Uterus (tissue), 4 donors: ENCODE measurements at places on chromosomes 16 and 17. TPM values are rescaled to one million over a fixed set of nuclear protein-coding genes. Genes with fewer than 3 reads are reported as not detected.

ALDH3A1 gene
- 7.1 TPM for total RNA-seq

CCDC154 gene
- total RNA-seq, result 0.48 TPM

TSNAXIP1 gene
- 2.7 TPM for total RNA-seq

SKAP1 gene
- total RNA-seq, result 0.51 TPM

KRT23 gene
- total RNA-seq, result 0.79 TPM

CTRL gene
- not detected for total RNA-seq

ITGAE gene
- total RNA-seq, result 22.0 TPM

USP7 gene
- total RNA-seq, result 223 TPM

PRSS36 gene
- 0.48 TPM for total RNA-seq

PRKAR1A gene
- 532 TPM for total RNA-seq

- H3K27me3 ChIP-seq, result no peaks in the 10 kb centered on the region
- no peaks in the 10 kb centered on the region for H3K36me3 ChIP-seq
- H3K27ac ChIP-seq, result no peak overlapping the region
- no peaks in the 10 kb centered on the region for H3K4me1 ChIP-seq
- no peak overlapping the region for H3K4me3 ChIP-seq
Observed at GRCh38 chr16:6593799-6594198, 738.8 kb upstream of the RBFOX1 start.

GRCh38 chr17:1313270-1314005 lies 34.0 kb downstream of the TRARG1 start:
- DNase-seq, result no peak
- no peak overlapping the region for H3K27ac ChIP-seq
- no peaks in the 10 kb centered on the region for H3K27me3 ChIP-seq
- no peaks in the 10 kb centered on the region for H3K36me3 ChIP-seq
- H3K4me1 ChIP-seq, result no peaks in the 10 kb centered on the region

GRCh38 chr16:85446951-85447692 lies 166.0 kb upstream of the GSE1 start:
- no peak overlapping the region for H3K27ac ChIP-seq
- no peaks in the 10 kb centered on the region for H3K36me3 ChIP-seq
- H3K4me1 ChIP-seq, result no peaks in the 10 kb centered on the region
- no peak for DNase-seq
- H3K4me3 ChIP-seq, result no peak overlapping the region

GRCh38 chr16:76818606-76819181 lies 372.3 kb upstream of the MON1B start:
- no peak for DNase-seq
- no peaks in the 10 kb centered on the region for H3K36me3 ChIP-seq
- no peak overlapping the region for H3K27ac ChIP-seq
- no peaks in the 10 kb centered on the region for H3K4me1 ChIP-seq
- H3K27me3 ChIP-seq, result no peaks in the 10 kb centered on the region

DNA sequence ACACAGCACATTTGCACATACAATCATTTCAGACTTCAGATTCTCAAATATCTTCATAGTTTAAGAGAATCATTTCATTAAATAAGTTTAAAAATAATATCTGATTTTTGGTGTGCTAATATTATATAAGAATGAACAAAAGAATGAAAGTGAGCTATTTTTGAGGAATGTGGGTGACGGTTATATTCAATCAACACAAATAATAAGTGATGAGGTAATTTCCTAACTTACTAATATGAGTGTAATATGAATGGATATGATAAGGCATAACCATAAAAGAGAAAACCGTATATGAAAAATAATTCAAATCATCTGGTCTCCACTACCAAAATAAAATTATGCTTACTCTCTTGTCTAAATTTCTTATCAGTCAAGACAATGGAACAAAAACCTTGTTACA lies 68.4 kb upstream of the NACA2 start:
- no peak overlapping the region for H3K4me3 ChIP-seq
- no peaks in the 10 kb centered on the region for H3K4me1 ChIP-seq
- no peak overlapping the region for H3K27ac ChIP-seq
- no peaks in the 10 kb centered on the region for H3K36me3 ChIP-seq

GRCh38 chr16:19365486-19365885 lies 52.2 kb upstream of the TMC5 start:
- no peaks in the 10 kb centered on the region for H3K36me3 ChIP-seq
- no peaks in the 10 kb centered on the region for H3K27me3 ChIP-seq
- no peak overlapping the region for H3K4me3 ChIP-seq
- H3K4me1 ChIP-seq, result no peaks in the 10 kb centered on the region
- no peak overlapping the region for H3K27ac ChIP-seq
- DNase-seq, result no peak

DNA sequence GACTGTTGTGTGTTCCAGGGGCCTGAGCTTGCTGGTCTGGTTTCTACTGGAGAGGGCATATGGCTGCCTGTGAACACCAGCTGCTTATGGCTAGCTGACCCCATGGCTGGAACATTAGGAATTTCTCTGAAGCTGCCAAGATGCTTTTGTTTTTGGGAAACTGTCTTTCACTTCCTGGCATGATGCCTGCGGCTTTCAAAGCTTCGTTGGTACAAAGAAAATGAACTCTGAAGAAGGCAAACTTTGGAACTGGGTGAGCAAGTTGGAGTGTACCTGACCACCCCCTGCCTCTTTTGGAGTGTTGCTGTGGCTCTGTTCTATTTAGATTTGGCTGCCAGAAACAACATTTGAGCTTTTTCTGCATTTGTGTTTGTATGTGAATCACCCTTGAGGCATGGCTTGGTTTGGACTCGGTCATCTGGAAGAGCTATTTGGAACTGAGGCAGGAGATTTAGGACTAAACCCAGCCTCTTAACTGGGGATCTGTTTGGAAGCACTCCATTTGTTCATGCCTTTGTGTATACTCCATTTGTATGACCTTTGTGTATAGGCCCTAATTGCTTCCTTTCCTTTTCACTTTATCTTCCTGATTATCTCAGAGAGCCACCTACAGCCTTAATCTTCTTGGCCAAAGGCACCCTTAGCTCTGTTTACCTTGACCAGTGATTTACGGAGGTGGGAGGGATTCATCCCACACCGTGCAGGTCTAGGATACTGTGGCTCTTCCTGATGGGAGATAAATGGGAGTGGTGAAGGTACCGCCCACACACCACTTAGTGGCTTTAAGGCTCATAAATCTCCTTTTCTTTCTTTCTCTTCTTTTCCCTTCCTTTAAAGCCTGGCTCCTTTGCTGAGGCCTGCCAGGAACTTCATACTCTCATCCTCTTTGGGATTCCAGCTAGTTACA lies 7.3 kb upstream of the CPHXL start:
- H3K4me3 ChIP-seq, result no peak overlapping the region
- DNase-seq, result peak; percentile 26
- H3K27ac ChIP-seq, result peak overlapping the region; percentile 37
- no peaks in the 10 kb centered on the region for H3K4me1 ChIP-seq

GRCh38 chr16:77227745-77228144 lies 28.5 kb downstream of the SYCE1L start:
- no peaks in the 10 kb centered on the region for H3K36me3 ChIP-seq
- H3K4me3 ChIP-seq, result no peak overlapping the region
- no peaks in the 10 kb centered on the region for H3K4me1 ChIP-seq
- no peak for DNase-seq
- H3K27me3 ChIP-seq, result no peaks in the 10 kb centered on the region
- no peak overlapping the region for H3K27ac ChIP-seq

DNA sequence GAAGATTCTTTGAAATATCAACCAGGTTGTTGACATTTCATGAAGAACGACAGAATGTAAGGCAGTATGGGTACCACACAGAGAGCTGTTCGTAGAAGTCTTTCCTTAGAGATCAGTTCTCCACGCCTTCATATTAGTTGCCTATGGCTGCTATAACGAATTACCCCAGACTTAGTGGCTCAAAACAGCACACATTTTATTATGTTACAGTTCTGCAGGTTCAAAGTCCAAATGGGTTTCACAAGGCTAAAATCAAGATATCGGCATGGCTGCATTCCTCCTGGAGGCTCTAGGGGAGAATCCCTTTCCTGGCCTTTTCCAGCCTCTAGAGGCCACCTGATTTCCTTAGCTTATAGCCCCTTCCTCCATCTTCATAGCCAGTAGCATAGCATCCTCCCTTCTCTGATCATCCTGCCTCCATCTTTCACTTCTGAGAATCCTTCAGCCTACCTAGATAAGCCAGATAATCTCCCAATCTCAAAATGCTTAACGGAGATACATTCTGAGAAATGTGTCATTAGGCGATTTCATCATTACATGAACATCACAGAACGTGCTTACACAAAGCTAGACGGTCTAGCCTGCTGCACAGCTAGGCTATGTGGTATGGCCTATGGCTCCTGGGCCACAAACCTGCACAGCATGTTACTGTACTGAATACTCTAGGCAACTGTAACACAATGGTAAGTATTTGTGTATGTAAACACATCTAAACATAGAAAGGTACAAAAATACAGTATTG lies 26.0 kb downstream of the ERCC4 start:
- no peaks in the 10 kb centered on the region for H3K27me3 ChIP-seq
- H3K36me3 ChIP-seq, result no peaks in the 10 kb centered on the region
- H3K27ac ChIP-seq, result no peak overlapping the region
- no peak overlapping the region for H3K4me3 ChIP-seq
- DNase-seq, result no peak

- H3K4me1 ChIP-seq, result no peaks in the 10 kb centered on the region
- H3K27me3 ChIP-seq, result no peaks in the 10 kb centered on the region
- H3K4me3 ChIP-seq, result no peak overlapping the region
Observed at GRCh38 chr17:32226886-32227285, 38.7 kb upstream of the RHBDL3 start.

DNA sequence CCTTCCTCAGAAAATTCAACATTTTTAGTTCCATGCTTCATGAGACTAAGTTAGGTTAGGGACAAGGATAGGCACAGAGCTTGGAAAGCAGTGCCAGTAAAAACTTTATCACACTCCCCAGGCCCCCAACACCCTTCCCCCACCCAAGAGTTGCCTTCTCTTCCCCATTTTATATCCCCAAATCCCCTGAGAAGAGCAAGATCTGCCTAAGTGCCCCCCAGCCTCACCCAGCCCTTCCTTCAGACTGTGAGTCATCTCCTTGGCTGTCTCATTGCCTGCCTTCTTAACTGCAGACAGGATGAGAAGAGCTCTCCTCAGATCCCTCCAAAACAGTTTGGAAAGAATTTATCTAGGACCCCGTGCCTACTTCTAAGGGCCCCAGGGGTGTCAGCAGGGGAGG lies 55.8 kb downstream of the NEUROD2 start:
- DNase-seq, result no peak
- no peaks in the 10 kb centered on the region for H3K4me1 ChIP-seq
- no peaks in the 10 kb centered on the region for H3K36me3 ChIP-seq
- no peak overlapping the region for H3K27ac ChIP-seq
- H3K4me3 ChIP-seq, result no peak overlapping the region

GRCh38 chr16:81946206-81946605 lies 65.1 kb downstream of the SDR42E1 start:
- H3K27me3 ChIP-seq, result no peaks in the 10 kb centered on the region
- H3K4me3 ChIP-seq, result no peak overlapping the region
- H3K4me1 ChIP-seq, result no peaks in the 10 kb centered on the region
- DNase-seq, result no peak
- no peak overlapping the region for H3K27ac ChIP-seq

DNA sequence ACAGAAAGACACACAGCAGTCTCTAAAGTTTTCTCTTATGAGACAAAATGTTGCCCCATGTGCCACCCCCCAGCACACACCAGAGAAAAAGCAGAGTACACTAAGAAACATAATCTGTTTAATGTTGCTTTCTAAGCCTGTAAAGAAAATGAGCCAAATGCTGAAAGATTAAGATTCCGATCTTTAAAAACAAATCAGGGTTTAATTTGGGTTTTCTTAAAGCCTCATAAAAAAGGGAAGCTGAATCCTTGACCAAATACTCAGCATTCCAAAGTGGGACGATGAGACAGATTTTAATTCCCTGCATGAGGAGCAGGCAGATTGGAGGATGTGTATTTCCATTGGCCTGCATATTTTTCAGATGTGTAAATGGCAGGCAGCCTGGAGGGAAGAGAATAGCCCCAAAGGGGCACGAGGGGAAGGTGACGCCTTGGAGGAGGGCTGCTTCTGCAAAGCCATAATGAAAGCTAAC lies 118.4 kb downstream of the COPRS start:
- peak overlapping the region; percentile 28 for H3K27ac ChIP-seq
- DNase-seq, result no peak
- no peaks in the 10 kb centered on the region for H3K27me3 ChIP-seq
- peaks cover 8% of the 10 kb centered on the region for H3K4me1 ChIP-seq

- H3K27me3 ChIP-seq, result no peaks in the 10 kb centered on the region
- no peaks in the 10 kb centered on the region for H3K36me3 ChIP-seq
- H3K4me1 ChIP-seq, result no peaks in the 10 kb centered on the region
- no peak overlapping the region for H3K27ac ChIP-seq
- H3K4me3 ChIP-seq, result no peak overlapping the region
Observed at GRCh38 chr16:24309258-24310142, 53.4 kb downstream of the CACNG3 start.

DNA sequence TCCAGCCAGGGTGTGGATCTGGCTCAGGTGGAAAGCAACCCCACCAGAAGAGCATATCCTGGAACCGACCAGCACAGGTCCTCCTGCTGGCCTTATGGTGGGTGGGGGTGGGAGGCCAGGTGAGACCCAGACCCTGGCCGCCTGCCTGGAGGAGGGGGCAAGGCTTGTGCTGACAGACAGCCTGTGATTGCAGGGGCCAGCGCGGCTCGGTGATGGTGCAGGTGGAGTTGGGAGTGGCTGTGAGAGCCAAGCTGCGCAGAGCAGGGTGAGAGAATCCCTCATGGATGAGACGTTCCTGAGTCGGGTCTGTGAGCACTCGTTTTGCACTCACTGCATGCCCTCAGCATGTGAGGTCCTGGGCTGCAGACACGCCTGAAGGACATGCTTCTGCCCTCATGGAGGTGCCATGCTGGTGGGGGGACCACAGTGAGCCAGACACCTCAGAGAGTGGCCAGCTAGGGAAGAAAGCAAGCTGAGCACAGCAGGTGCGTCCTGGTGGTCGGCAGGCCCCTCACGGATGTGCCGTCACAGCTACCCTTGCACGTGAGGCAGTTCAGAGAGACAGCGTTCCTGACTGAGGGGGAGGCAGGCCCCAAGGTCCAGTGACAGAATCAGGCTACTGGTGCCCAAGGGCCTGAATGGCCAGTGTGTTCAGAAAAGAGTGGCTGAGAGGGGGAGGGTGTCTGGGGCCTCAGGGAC lies 3.8 kb upstream of the KCNJ12 start:
- no peak overlapping the region for H3K4me3 ChIP-seq
- no peak overlapping the region for H3K27ac ChIP-seq
- H3K4me1 ChIP-seq, result no peaks in the 10 kb centered on the region
- no peaks in the 10 kb centered on the region for H3K36me3 ChIP-seq

DNA sequence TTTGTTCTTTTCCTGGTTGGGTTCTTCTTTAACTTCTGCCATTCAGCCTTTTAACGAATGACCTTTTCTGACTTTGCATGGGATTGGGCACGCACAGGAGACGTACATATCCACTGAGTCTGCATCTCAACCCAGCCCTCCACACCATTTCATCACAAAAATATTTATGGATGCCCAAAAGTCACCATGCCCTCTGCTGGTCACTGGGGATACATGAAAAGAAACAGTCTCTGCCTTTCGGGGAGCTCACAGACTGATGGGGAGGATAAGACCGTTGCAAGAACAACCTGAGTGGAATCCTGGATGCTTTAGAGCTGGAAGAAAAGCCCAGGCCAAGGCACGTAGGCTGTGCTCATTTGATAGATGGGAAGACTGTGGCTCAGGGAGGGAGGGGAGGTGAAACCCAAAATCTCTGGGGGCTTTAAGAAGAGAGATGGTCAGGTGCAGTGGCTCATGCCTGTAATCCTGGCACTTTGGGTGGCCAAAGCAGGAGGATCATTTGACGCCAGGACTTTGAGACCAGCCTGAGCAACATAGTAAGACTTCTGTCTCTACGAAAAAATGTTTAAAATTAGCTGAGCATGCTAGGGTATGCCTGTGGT lies 7.9 kb upstream of the MT2A start:
- DNase-seq, result peak; percentile 43
- no peaks in the 10 kb centered on the region for H3K27me3 ChIP-seq
- H3K4me3 ChIP-seq, result no peak overlapping the region
- H3K4me1 ChIP-seq, result no peaks in the 10 kb centered on the region

GRCh38 chr16:75928295-75928694 lies 202.0 kb upstream of the CPHXL start:
- DNase-seq, result no peak
- H3K36me3 ChIP-seq, result no peaks in the 10 kb centered on the region
- no peaks in the 10 kb centered on the region for H3K4me1 ChIP-seq
- H3K27me3 ChIP-seq, result no peaks in the 10 kb centered on the region
